Posterior cingulate gyrus (tissue), 11 donors: ENCODE measurements at places on chromosomes 12 and 14.
A peak's percentile ranks its signal among the peaks of the same experiment; 100 is the strongest.

- no peak for DNase-seq
Observed at GRCh38 chr14:94372021-94372605, 16.3 kb downstream of the SERPINA1 start.

DNA sequence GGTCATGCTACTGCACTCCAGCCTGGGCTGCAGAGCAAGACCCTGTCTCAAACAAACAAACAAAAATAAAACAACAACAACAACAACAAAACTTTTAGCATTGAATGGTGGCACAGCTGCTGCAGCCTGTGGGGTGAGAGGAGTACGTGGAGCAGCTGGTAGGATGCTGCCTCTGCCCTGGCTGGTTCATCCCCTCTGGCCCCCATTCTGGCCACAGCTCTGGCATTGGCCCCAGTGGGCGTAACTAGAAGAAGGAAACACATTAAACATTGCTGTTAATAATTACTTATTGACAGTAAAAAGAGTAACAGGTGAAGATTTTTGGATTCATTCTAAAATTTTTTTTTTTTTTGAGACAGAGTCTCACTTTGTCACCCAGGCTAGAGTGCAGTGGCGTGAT, 28.8 kb upstream of the C2CD5 start:
- DNase-seq, result no peak

DNA sequence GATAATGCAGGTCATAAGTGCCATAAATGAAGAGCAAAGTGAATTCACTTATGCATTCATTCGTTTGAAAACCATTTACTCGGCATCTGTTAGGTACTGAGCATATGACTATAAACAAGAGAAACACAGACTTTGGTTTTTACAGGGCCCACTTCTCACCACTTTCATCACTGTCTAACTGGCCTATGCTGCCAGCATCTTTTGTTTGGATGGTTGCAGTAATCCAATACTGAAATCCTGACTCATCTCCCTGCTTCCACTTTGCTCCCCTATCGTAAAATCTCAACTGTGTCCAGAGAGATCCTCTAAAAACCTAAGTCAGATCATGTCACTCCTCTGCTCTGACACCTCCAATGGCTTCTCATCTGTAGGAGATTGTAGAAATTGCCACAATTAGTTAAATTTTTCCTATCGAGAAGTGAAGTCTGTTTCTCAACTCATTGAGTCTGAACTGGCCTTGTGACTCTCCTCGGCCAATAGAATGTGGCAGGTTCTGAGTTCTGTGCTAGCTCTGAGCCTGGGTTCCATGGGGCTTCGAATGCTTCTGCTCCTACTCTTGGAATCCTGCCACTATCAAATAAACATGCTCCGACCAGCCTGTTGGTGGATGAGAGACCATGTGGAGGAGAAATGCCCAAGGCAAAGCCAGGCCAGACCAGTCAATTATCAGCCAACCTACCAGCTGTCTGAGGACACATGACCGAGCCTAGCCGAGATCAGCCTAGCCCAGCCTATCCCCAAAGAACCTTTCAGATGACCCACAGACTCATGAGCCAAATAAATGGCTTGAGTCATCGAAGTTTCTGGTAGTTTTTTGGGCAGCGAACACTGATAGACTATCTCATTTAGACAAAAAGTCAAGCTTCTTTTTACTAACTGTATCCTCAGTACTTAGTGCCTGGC, 2.2 kb upstream of the BATF start:
- DNase-seq, result no peak

- DNase-seq, result no peak
Observed at GRCh38 chr14:75151851-75152250, 24.6 kb downstream of the TMED10 start.

DNA sequence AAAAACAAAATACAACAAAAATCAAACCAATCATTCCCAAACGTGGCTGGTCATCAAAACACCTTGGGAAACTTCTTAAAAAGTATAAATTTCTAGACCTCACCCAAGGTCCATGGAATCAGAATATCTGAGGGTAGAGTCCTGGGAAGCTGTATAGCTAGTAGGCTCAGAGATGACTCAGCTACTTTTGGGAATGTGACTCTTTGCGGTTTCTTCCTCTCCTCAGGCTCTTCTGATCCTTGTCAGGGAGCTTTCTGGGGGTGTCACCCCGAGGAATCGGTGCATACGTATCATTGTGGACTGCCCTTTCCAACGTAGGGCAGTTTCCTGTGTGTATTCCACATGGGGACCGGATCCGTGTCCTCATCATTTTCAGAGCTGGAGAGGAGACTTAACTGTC, 14.8 kb downstream of the JDP2 start:
- no peak for DNase-seq

DNA sequence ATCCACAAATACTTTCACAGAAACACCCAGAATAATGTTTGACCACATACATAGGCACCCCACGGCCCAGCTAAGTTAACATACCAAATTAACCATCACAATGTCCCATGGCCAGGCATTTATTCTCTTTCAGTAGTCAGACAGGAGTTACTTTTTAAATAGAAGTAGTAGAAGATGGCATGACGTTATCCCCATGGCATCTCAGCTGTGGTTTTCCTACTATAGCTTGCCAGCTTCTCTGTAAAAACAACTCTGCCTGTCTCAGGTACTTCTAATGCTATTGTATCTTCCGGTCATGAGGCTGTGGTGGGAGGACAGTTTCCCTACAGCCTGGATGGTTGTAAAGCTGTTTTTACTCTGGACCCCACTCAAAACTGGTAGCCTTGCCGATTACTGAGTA, 19.3 kb downstream of the CTSG start:
- no peak for DNase-seq

DNA sequence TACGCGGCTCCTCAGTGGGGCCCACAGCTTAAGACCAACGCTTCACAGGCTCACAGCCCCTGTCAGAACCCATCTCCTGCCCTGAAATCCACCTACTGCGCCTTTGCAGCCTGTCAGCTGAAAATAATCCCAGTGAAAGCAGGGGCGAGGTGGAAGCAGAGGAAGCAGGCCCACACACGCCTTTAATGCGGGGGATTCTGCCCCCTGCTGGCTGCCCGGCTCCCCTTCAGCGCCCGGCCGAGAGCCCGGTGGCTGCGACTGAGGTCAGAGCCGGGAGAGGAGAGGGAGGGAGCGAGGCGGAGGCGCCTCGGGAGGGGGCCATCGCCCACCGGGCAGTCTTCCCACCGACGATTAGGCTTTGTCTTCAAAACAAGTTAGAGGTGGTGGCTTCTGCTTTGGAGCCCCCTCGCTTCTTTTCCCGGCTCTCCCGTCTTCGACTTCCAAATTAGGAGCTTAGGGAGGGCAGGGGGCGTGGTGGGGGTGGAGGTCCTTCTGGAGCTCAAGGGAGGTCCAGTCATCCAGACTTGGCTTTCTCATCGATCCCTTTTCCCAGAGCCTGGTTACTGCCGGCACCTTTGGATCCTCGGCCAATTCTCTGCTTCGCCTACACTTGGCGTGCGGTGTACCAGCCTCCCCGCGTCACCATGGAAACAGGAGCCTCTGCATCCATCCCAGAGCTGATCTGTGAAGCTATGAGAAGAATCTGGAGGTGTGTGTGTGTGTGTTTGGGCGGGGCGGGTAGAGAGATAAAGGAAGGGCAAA, 25.2 kb upstream of the RND1 start:
- DNase-seq, result peak; percentile 83

DNA sequence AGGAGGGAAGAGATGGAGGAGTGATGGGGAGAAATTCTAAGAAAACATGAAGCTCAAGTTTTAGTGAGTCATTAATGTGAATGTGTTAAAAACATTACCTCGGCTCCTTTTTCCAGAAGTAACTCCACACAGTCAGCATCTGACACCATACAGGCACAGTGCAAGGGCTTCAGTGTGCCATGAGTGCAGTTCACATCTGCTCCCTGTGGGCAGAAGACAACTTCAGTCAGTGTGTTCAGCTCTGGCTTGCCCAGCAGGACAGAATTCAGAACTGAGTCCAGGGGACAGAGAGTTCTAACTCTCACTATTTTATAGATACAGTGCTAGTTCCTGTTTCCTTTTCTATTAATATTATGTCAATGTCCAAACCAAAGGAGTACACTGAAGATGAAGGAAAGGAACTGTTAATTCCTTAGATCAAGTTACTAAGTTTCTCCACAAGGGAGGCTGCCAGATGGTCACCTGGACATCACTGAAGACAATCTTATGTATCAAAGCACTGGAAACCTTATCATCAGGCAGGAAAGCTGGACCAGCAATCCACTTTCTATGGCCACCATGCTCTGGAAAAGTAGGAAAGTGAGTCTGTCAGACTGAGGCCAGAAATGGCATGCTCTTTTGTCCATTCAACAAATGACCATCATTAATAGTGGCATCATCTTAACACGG, 6.1 kb downstream of the ASB8 start:
- DNase-seq, result no peak

DNA sequence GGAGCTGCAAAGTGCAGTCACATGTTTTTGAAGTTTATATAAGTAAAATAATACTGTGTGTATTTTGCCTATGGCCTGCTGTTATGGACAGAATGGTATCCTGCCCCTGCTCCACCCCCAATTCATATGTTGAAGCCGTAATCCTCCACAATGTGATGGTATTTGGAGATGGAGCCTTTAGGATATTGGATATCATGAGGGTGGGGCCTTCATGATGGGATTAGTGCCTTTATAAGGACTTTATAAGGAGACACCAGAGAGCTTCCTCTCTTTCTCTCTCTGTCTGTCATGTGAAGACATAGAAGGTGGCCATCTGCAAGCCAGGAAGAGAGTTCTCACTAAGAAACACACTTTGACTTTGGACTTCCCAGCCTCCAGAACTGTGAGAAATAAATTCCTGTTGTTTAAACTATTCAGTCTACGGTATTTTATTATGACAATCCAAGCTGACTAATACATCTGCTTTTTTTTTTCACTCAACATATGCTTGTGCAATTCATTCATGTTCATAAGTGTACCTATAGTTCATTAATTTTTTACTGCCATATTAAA, 3.1 kb upstream of the CHPT1 start:
- no peak for DNase-seq

DNA sequence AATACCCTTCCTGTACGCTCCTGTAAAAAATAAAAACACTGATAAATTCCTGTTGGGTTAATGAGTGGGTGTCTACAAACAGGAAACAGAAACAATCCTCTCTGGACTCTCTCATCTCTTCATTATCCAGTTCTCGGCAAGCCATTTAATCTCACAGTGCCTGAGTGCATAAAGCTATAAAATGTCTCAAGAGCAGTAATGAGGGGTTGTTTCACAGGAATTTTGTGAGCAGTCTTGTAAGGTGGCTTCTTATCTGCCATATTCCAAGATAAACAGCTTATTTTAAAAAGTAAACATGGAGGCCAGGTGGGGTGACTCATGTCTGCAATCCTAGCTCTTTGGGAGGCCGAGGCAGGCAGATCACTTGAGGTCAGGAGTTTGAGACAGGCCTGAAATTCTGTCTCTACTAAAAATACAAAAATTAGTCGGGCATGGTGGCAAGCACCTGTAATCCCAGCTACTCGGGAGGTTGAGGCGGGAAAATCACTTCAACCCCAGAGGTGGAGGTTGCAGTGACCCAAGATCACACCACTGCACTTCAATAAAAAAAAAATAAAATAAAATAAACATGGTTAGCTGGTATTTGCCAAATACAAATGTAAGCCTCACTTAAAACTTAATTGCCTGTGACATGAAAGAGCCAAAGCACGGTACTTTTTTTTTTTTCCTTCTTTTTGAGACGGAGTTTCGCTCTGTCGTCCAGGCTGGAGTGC, 54.0 kb downstream of the CLIP1 start:
- no peak for DNase-seq

- DNase-seq, result no peak
Observed at GRCh38 chr12:47225356-47225755, 145.6 kb upstream of the AMIGO2 start.

GRCh38 chr12:67710582-67710981, 62.0 kb downstream of the DYRK2 start:
- no peak for DNase-seq

- no peak for DNase-seq
Observed at GRCh38 chr14:66248256-66248655, 237.9 kb upstream of the CCDC196 start.

- DNase-seq, result no peak
Observed at GRCh38 chr14:103890052-103890371, 38.2 kb upstream of the TDRD9 start.

GRCh38 chr14:73895939-73896338, 9.3 kb downstream of the ZNF410 start:
- DNase-seq, result no peak

DNA sequence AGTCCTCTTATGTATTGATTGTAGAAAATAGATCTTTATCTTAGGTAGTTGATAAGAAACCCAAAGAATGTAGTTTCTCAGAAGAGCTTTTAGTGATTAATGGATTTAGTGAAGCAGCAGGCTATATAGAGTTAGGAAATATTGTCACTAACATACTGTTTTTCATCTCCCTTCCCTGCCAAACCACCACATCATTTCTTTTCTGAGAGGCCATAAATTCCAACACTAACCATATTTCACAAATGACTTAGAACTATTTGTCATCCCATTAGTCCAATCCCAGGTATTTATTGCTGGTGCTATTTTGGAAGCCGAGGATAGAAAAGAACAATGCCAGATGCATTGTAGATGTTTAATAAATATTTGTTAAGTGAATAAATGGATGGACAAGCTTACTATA, 185.7 kb downstream of the KICS2 start:
- no peak for DNase-seq

GRCh38 chr14:74476107-74476506, 17.0 kb downstream of the NPC2 start:
- DNase-seq, result no peak

DNA sequence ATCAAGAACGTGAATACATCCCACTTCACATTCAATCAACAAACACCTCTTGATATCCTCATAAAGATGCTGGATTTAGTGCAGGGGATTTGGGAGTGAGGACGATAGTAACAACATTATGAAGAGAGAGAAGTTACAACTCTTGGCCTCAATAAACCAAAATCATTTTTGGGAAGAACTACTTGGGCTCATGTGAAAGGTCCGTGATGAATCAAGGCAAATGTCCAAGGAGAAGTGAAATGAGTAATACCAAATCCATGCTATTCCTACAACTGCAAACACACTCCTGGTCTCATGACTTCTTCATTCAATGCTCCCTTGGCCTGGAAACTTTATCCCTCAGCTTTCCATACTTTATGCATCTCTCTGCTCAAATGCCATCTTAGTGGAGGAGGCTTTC, 162.0 kb upstream of the LMNTD1 start:
- DNase-seq, result no peak

- DNase-seq, result no peak
Observed at GRCh38 chr12:26281320-26281719, 85.9 kb downstream of the SSPN start.

DNA sequence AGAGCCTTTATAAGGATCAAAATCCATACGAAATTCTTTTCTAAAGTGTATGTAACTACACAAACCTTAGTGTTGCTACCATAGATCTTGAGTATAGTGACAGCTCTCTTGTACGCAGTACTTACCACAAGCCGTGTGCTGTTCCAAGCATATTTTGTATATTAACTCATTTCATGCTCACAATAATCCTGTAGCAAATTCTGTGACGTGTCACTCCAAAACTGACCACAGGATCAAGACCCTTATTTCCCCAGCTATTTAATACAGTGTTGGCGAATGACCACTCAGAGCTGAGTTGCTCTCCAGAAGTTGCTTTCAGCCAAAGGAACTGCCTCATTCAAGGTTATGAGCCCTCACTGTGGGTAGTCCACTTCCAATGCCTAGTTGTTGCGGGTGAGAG, 169.8 kb downstream of the BTG1 start:
- no peak for DNase-seq

GRCh38 chr12:111532751-111533150, 66.4 kb downstream of the ATXN2 start:
- DNase-seq, result no peak

- DNase-seq, result peak; percentile 60
Observed at GRCh38 chr14:70108419-70108818, 80.3 kb downstream of the SLC8A3 start.

GRCh38 chr14:58987591-58987990, 200.9 kb upstream of the DAAM1 start:
- DNase-seq, result no peak
